ENCODE measurements at places on chromosomes 7 and 10.

- DNase-seq, result peak; percentile 30
Measured at GRCh38 chr7:2109936-2110609, 122.7 kb downstream of the MAD1L1 start.

- no peak for DNase-seq
Measured at GRCh38 chr10:47081264-47081663, 170.0 kb downstream of the PTPN20 start.

- no peak for DNase-seq
Measured at GRCh38 chr7:95863-96260, 96.5 kb upstream of the FAM20C start.

DNA sequence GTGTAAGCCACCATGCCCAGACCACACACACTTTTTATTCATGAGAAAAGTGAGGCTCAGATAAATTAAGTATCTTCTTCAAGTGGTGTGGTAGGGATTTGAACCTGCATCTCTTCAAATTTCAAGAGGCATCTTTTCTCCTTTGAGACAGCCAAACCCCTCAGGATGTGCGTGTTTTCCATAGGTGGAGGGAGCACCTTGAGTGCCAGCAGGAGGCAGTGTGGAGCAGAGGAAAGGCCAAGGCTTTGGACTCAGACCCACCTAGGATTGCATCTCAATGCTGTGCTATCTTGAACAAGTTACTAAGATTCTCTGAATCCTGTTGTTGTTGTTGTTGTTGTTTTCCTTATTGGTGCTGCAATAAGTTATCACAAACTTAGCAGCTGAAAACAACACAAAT lies 40.2 kb upstream of the MYL10 start:
- no peak for DNase-seq

- no peak for DNase-seq
Measured at GRCh38 chr10:132575320-132576201, 38.0 kb downstream of the INPP5A start.

DNA sequence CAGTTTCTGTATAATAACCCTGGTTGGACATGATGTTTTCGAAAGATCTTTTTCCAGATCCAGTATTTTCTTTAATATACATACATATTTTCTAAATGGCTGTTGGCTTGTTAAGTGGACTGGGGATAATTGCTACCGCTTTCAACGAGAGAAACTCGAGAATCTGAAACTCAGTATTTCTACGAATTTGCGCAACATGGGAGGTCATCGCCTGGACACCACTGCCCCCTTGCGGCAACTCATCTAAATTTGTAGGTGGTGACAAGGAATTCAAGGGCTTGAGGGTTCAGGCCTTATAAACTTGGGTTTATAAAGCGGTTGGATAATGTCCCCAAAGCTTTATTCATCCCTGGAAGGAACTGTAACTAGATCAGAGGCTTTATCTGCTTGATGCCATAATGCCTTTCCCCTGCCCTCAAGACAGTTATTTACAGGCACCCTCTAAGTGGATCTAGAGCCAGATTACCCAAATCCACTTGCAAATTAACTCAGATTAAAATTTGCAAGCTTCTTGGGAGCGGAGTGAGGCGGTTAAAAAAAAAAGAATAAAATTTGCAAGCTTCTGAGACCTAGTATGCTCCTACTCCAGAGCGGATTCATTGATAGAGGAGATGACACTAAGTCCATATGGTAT lies 21.3 kb upstream of the KCNK18 start:
- DNase-seq, result peak; percentile 49

DNA sequence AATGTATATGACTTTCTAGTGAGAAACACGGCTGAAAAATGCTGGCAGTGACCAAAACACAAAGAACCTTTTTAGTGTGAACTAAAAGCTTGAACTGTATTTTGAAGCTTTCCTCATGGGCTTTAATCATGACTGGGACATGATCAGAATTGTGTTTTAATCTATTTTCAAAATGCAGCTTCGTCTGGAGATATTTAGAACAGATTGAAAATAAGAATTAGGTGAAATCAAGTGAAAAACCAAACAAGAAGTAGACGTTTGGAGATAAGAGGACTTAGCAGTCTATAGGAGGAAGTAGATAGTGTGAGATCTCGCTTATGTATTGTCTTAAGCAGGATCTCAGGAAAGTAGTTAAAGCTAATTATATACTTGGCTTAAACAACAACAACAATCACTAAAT lies 865.4 kb upstream of the MBL2 start:
- no peak for DNase-seq

DNA sequence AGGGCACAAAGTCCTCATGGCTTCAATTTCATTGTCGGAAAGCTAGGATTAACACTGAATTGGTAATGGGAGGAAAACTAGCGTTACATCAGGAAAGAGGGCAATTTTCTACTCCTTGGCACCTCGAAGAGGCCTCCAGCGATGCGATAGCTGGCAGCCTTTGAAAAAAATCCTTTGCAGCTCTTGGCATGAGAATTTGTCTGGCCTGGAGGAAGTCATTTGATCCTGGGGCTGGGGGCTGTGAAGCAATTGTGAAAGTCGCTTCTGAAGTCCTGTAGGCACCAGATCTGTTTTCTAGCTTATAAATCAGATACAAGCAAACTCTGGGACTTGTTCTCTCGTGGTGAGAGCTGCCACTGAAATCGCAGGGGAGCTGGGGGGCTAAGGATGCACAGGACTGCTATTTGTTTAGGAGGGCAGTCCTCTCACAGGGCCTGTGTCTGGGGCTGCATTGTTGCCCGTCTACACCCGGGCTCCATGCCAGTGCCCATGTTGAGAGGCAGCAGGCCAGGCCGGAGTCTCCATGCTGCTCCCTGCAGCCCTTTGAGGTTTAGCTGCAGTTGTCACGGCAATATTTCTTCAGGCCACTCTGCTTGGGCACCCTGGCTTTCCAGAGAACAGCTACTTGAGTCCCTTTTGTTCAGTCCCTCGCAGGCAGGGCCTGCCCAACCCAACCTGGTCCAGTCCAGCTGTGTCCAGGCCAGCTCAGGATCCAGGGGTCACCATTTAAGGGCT lies 206.8 kb upstream of the LYZL1 start:
- DNase-seq, result no peak

DNA sequence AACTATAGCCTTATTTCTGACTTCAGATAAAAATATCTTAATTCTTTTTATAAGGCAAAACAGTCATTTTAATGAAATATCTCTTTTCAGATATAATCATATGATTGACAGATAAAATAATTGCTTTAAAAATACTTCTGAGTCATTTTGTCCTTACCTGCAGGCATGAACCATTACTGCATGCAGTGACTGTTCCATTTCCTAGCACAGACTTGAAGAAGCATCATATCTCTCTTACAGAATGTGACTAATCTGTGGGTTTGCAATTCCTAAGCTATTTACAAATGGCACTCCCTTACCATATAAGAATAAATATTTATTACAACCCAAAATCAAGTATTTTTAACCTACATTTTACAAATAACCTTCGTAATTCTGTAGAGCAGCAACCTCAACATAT lies 120.7 kb downstream of the SRPK2 start:
- no peak for DNase-seq

DNA sequence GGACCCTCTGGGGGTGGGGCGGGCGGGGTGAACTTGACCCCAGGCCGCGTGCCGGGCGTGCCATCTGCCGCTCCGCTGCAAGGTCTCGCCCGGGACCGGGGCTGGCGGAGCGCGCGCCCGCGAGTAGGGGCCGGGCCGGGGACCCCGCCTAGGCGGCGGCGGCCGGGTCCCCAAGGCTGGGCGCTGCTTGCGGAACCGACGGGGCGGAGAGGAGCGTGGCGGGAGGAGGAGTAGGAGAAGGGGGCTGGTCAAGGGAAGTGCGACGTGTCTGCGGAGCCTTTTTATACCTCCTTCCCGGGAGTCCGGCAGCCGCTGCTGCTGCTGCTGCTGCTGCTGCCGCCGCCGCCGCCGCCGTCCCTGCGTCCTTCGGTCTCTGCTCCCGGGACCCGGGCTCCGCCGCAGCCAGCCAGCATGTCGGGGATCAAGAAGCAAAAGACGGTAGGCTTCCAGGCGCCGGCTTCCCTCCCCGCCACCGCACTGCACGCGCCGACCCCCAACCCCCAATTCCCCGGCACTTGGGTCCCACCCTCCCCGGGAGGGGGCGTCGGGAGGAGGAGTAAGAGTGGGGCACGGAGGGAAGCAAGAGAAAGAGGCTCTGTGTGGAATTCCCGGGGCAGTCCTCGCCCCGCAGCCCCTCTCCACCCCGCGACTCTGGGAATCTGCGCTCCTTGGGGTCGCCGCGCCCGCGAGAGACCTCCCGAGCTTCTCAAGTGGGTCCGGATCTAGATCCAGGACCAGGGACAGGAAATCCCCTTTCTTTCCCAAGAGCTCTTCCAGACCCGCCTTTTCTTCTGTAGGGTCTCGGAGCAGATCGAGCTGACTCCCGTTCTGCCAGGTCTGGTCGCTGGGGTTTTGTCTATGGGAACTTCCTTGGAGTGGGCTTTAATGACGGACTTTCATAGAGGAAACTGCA lies at the start of gene PAPSS2:
PAPSS2 (plus strand) TSS at position 308 of the 913 bp plus-strand sequence; CDS start at position 412, 104 bp downstream.
- no peak for DNase-seq

DNA sequence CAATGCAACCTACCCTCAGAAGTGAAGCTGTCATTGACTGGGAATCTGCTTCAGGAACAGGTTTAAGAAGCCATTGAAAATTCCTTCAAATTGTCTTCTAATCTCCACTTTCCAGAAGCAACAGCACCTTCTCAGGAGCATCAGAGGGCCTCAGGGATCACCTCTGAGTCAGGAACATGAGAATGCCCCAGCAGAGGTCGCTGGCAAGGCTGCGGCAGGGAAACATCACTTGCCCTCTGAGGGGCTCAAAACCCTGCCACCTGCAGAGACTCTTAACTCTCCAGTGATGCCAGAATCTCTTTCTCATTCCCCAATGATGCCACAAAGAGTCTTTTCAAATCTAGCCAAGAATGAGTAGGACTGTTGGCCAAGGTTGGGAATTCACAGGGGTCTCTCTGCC lies 5.9 kb upstream of the MAPK8 start:
- DNase-seq, result no peak

- DNase-seq, result no peak
Measured at GRCh38 chr10:51156926-51157325, 82.6 kb downstream of the PRKG1 start.

DNA sequence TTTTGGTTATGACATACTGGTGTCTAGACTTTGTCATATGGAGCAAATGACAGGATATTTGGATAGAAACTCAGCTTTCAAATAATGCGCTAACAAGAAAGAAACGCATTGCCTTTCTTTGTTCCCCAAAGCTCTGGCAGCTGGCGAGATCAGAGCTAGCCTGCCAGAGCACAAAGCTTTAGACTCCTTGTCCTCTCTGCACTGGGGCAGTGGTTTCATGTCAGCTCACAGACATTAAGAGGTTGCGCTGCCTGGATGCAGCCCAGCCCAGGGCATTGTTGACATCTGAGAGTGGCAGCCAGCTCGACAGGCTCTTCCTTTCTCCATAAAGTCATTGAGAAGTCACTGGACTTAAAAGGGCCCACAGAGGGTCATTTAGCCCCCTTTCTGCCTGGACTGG lies 212.0 kb downstream of the PLXNA4 start:
- DNase-seq, result no peak

GRCh38 chr7:36129048-36129534 lies 24.0 kb upstream of the EEPD1 start:
- DNase-seq, result no peak

- no peak for DNase-seq
Measured at GRCh38 chr7:7265081-7266075, 83.0 kb downstream of the C1GALT1 start.

- no peak for DNase-seq
Measured at GRCh38 chr7:149071182-149071635, 19.3 kb downstream of the ZNF786 start.

DNA sequence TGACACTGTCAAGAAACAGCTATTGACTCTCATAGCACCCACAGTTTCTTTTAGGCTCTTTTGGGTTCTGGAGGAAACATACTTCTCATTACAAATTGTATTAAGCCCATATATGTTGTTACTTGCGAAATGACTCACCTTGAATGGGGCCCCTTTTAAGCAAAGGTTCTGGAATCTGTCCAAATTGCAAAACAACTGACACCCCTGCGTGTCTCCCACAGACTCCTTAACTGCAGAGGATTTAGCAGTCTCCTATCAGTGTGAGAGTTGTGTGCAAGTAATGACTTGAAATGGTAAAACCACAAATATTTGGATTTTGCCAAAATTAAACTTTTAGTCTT lies 192.3 kb downstream of the DNAJC1 start:
- DNase-seq, result no peak

DNA sequence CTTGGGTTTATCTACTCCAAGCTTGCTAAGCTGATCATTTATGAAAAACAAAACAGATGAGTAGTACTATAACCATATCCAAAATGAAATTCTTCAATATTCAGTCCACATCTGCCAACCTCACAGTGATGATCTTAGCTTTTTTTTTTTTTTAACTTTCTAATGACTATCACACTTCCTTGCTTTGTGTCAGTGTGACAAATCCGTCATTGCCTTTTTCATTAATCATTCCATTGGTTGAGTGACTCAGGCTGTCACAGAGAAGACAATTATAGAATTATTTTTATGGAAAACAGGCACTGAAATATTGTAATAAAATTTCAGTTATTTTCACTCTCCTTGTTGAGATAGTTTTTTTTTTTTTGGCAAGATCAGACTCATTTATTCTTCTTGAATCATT lies 70.7 kb downstream of the CPVL start:
- no peak for DNase-seq

GRCh38 chr10:31549896-31550295 lies 230.9 kb downstream of the ZEB1 start:
- DNase-seq, result no peak
